ENCODE measurements at places on chromosomes 4 and X.

GRCh38 chr4:37609626-37610025 is 76.5 kb downstream of the RELL1 start:
- no peak for DNase-seq

- peak; percentile 86 for DNase-seq
Measured at GRCh38 chr4:1248245-1249147, at the start of gene CTBP1. Gene CTBP1 (minus strand): TSS chr4:1249130. CDS start chr4:1241331, 7,799 bp downstream.

DNA sequence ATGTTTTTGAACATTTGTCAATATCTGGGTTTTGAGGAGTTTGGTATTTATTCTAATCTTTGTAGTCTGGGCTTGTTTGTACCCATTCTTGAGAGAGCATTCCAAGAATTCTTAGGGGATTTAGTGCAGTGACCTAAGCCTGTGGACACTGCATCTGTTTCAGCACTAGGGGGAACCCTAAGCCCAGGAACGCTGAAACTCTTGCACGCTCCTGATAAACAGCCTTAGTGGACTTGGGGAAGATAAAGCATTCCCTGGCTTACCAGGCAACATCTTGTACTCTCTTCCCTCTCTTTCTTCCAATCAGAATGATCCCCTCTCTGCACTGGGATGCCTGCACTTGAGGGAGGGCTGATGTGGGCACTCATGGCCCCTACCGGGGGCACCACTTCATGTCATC is 654.9 kb upstream of the HTR2C start:
- DNase-seq = peak; percentile 20

GRCh38 chr4:123378794-123379193 is 17.8 kb upstream of the SPRY1 start:
- DNase-seq = no peak

DNA sequence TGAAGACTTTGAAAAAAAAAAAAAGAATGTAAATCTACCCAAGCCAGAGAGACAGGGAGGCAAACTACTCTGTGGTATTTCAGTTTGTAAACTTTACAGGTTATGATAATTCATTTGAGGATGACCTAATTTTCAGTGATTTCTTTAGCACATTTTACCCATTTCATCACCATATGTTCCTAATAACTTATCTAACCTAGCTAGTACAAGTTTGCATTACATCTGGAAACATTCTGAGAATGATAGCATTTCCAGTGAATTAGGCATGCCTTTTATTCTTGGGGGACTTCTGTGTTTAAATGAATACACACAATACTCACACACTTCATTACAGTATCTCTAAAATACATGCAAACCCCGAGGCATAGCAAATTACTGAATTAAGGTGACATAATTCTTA is 1055.5 kb downstream of the PCDH18 start:
- DNase-seq = no peak

DNA sequence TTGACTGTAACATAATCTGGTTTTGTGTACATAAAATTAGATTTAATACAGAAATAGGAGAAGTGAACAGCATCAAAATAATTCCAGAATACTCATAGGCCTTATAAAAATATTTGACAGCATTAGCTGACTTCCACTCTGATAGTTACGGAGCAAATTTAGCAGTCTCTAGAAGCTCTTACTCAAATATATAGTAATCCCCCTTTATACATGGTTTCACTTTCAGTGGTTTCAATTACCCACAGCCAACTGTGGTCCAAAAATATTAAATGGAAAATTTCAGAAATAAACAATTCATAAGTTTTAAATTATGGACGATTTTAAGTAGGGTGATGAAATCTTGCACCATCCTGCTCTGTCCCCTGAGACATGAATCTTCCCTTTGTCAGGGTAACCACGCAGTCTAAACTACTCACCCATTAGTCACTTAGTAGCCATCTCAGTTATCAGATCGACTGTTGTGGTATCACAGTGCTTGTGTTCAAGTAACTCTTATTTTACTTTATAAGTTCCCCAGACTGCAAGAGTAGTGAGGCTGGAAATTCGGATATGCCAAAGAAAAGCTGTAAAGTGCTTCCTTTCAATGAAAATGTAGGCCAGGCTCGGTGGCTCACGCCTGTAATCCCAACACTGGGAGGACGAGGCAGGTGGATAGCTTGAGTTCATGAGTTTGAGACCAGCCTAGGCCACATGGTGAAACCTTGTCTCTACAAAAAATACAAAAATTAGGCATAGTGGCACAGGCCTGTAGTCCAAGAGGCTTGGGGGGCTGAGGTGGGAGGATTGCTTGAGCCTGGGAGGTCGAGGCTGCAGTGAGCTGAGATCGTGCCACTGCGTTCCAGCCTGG is 17.2 kb upstream of the RTL9 start:
- peak; percentile 74 for DNase-seq

GRCh38 chrX:66015152-66015831 is 24.6 kb downstream of the VSIG4 start:
- peak; percentile 20 for DNase-seq

GRCh38 chrX:7542587-7543380 is 300.2 kb upstream of the VCX start:
- DNase-seq = no peak

DNA sequence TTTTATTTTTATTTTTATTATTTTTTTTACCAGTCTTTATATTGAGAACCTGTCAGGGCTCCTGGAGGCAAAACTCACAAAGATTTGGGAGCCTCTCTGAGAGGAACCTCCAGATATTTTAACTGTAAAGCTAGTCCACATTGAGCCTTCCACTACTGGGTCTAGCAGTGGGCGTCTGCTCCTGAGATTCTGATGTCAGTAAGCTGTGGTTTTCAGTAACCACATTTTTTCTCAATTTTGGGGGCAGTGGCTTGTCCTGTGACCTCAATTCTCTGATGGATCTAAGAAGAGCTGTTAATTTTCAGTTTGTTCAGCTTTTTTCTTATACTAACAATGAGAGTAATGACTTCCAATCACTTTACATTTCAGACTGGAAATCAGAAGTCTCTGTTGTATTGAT is 23.6 kb upstream of the GPRASP1 start:
- DNase-seq = no peak

DNA sequence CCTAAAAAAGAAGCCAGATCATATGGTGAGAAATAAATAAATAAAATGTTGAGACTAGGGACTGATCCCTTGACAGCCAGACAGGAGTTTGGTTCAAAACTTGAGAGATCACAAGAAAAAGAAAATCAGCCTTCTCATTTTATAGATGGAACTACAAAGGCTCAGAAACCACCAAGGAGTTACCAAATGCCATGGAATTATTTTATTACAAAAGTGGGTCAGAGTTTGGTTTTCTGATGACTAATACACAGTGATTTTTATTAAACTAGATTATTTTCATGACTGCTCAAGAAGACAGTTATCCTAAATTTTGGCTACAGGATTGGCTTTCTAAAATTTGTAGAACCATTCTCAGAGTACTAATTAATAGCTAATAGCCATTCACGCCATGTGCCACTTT is 6.2 kb downstream of the CXCL1 start:
- no peak for DNase-seq

- DNase-seq = no peak
Measured at GRCh38 chr4:94757192-94758140, at the start of gene BMPR1B. Gene BMPR1B (plus strand): TSS chr4:94757955. CDS start chr4:95104425, 346,470 bp downstream.

DNA sequence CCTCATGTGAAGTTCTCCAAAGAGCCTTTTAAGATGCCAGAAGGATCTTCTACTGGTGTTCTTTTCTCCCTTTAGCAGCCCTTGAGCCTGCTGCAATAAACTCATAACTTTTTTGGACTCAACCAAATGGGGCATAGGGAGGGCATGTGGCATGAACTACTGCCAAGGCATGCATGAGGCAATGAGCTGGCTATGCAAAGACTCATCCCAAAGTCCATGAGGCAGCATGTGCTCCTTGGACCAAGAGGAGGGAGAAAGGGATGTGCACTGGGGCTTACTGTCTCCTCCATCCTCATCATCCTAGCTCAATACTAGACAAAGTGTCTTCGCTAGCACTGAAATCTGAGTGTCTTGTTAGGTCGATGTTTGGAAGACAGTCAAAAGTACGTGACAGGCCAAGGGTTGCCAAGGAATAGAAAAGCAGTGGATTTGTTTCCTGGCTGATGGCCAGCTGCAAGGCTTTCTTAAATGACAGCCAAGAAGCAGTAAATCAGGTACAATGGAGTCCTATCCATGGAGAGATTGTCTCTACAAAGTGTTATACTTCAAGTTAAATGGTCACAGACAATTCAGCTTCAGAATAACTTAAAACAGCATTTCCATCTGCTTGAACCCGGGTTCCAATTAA is 44.5 kb upstream of the ATXN3L start:
- no peak for DNase-seq

- no peak for DNase-seq
Measured at GRCh38 chr4:95409127-95409526, 139.6 kb downstream of the UNC5C start.

DNA sequence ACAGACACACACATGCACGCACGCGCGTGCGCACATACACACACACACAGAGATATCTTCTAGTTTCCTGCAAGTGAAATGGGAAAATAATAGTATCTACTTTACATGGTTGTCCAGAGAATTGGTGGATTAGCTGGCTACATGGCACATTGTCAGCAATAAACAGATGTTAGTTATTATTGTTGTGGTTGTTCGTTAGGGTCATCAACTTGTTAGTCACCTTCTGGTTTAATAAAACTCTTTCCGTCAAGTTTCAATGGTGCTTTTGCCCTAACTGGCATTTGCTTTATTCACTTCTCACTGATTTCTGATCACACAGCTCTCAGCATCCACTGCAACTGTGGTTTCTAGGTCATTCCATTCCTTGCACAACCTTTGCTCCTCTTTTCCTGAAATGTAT is 25.4 kb upstream of the RASL11B start:
- no peak for DNase-seq

- no peak for DNase-seq
Measured at GRCh38 chr4:167025670-167026069, 208.6 kb downstream of the SPOCK3 start.

GRCh38 chr4:6123541-6123940 is 76.8 kb downstream of the JAKMIP1 start:
- no peak for DNase-seq

DNA sequence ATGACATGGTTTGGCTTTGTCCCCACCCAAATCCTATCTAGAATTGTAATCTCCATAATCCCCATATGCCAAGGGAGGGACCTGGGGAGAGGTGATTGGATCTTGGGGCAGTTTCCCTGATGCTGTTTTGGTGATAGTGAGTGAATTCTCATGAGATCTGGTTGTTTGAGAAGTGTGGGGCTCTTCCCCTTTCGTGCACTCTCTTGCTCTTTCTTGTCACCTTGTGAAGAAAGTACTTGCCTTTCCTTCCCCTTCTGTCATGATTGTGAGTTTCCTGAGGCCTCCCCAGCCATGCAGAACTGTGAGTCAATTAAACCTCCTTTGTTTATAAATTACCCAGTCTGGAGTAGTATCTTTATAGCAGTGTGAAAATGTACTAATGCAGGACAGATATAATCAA is 36.4 kb upstream of the FREM3 start:
- DNase-seq = no peak

DNA sequence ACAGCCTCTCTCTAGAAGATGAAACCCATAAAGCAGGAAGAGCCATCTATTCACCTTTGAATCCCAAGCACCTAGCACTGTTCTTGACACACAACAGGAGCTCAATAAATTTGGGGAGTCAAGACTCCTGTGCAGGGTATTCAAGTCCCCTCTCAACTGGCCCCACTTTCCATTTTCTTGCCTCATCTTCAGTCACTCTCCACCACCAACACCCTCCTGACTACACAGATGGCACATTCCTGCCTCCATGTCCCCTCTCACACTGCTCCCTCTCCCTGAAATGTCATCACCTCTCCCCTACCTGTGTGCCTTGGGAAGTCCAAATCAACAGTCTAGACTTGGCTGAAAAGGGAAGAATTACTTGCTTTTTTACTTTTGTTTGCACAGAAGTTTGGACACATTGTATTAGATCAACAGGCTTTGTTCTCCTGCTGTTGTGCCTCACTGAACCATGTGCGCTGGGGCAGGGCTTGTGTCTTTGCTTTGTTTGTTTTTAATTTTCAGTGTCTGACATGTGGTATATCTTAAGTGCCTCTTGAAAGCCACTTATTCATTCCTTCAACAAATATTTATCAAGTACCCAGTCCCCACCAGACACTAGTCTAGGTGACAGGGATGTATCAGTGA is 85.1 kb downstream of the APBB2 start:
- no peak for DNase-seq

GRCh38 chr4:7361280-7361895 is 73.3 kb downstream of the PSAPL1 start:
- no peak for DNase-seq

DNA sequence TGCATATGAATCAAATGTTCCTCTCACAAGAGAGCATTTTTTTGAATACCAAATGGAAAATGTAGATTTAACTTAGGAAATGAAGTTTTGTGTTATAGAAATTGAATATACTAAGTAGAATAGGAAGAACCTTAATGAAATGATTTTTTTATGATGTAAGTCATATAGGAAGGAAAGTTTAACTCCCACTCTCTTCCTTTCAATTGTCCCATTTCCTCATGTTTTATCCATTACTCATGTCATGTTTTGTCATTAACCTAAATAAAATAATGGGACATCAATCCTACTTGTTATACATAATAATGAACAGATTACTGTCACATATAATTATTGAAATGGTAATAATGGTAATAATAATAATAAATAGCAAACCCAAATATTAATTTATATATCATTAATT is 22.7 kb upstream of the SRD5A3 start:
- no peak for DNase-seq

- no peak for DNase-seq
Measured at GRCh38 chr4:128271551-128271950, 16.1 kb downstream of the PGRMC2 start.

- DNase-seq = no peak
Measured at GRCh38 chrX:47807548-47807947, 29.2 kb upstream of the ZNF81 start.

GRCh38 chr4:60794372-60794771 is 405.8 kb upstream of the ADGRL3 start:
- no peak for DNase-seq

DNA sequence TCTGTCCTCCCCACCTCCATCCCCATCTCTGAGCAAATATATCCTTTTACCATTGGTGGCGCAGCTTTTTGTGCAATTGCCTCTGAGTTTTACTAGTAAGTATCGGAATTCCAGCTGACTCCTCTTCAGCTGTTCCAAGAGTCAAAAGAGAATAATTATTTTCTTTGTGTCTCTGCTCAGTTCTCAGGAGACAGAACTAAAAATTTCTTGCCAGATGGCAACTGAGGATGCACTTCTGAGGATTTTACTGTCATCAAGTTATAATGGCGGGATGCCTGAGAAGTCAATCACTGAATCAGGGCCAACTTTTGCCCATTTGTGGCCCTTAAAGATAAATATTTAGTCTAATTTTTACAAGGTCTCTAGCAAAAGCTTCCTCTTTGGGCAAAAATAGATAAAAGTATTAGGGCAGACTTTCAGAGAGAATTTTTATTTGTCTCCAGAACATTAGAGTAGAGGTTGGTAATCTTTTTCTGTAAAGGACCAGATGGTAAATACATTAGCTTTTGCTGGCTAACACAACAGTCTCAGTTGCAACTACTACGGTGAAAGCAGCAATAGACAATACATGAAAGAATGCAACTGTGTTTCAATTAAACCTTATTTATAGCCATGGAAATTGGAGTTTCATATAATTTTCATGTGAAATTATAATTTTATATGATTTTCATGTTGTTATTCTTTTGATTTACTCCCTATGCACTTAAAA is 15.6 kb upstream of the ADGRA3 start:
- no peak for DNase-seq

GRCh38 chr4:177225605-177226004 is 84.1 kb upstream of the NEIL3 start:
- DNase-seq = no peak
